NCI-H69 (cell line): ENCODE measurements at places on chromosomes 11 and 22.
A peak's percentile ranks its signal among the peaks of the same experiment; 100 is the strongest.

DNA sequence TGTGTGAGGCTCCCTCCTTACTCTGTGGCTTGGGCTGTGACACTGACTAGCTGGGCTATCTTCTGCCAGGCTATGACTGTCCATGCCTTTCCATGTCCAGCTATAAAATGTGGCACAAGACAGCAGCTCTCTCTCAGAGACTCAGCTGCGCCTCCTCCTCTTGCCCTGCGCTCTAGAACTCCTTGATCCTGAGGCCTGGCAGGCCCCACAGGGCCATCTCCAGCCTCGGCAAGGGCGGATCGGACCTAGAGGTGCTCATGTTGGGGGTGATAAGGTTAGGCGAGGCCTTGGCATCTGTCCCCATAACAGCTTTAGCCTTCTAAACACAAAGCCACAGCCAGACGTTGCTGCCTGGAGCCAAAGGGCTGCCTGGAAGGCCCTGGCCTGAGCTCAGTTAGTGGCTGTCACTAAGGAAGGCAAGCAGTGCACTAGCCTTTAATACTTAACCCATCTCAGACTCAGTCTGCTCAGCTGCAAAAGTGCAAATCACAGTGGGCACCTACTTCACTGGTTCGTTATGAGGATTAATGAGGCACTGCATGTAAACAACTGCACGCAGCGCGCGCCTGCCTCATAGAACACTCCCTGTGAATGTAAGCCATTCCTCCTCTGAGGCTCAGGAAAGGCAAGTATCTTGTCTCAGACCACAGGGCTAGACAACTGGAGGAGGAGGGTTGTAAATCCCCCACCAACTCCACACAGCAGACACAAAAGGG is 1.2 kb downstream of the GUCD1 start:
- peak; percentile 56 for DNase-seq

DNA sequence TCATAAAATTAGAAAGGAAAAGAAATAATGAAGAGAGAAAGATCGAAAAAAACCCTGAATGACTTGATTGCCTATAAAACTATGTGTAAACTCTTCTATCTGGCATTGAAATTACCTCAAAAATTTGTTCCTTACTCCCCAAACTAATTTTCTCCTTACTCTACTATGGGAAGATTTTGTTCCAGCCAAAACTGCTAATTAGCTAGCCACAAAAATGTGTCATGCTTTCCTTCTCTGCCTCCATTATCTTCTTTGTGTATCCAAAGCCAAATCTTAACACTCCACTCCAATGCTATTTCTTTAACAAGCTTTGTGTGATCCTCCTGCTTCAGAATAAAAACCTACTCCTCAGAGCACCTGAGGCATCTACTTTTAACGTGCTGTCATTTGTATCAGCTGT is 831.2 kb downstream of the METTL15 start:
- DNase-seq: no peak

DNA sequence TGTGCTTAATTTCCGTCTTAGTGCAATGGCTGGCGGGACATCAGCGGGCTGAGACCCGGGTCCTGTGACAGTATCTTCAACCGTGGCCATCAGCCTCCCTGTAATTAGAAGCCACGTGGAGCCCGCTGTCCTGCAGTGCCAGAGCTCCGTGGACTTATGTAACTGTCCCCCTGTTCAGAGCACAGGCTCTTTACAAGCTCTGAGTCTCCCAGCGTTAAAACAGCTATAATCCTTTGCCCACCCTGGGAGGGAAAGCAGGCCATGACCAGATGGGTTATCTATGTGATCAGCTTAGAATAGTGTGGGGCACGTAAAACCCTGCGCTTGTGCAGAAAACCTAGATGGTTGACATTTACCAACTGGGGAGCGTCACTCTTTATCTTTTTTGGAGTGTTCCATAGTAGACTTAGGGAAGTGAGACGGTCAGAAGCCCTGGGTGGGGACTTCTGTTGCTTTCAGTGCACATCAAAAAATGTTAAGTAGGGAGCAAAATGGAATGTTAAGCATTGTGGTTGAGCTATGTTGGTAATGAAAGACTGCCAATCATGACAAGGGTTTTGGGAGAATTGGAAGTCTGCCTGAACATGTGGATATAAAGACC is 103.5 kb upstream of the CADM1 start:
- peak; percentile 63 for DNase-seq

DNA sequence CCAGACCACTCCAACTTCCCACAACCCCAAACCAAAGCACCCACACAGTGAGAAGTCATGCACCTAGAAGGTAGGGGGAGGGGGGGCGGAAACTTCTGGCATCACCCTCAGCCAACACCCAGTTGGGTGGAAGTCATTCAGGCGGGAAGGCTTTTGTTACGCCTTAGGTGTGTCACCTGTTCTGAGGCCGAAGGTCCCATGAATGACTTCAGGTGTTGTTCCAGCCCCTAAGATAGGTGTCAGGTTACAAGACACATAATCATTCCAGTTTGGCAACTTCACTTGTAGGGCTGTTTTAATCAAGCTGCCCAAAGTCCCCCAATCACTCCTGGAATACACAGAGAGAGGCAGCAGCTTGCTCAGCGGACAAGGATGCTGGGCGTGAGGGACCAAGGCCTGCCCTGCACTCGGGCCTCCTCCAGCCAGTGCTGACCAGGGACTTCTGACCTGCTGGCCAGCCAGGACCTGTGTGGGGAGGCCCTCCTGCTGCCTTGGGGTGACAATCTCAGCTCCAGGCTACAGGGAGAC is at the start of gene TMPRSS4:
TSS of gene TMPRSS4 (plus strand) at position 325 of the 528 bp plus-strand sequence. CDS start 225 bp downstream, outside the sequence.
- DNase-seq: peak; percentile 87

GRCh38 chr11:488992-489391 is 18.1 kb downstream of the RNH1 start:
- no peak for DNase-seq

GRCh38 chr22:26416670-26417276 is 12.3 kb upstream of the ASPHD2 start:
- DNase-seq: no peak

DNA sequence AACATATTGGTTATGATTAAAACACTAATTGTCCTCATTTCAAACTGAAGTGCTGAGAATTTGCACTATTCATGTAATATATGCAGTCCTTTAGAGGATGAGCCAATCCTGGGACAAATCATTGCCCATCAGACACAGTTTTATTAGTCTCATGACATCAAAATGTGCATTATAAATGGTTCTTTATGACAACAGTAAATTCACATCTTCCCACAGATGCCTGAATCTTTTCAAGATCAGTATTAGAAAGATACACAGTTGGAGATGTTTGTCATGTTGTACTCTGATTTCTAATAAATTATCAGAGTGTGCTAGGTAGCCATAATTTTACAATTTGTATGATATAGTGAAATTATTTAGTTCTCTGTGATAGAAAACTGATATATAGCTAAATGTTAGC is 813.5 kb downstream of the FAM181B start:
- DNase-seq: no peak

DNA sequence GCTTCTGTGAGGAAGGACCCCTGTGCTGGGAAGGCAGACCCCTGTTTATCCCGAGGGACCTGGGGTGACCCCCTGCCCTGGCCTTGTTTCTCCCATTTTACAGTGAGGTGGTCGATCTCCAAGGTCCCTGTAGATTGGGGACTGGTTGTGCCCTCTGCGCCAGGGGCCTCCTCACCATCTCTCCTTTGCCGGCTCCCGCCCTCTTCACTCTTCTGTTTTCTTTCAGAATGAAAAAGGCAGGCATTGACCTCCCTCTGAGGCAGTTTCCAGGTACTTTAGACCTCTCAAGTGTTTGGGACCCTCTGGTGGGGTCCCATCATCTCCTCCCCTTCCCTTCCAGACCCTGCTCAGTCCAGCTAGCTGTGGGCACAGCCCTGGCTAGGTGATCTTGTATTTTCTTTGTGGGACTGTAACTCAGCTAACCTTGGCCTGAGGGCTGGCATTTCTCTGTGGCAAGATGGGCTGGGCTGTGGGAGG is 1.5 kb downstream of the SERPINH1 start:
- DNase-seq: no peak

DNA sequence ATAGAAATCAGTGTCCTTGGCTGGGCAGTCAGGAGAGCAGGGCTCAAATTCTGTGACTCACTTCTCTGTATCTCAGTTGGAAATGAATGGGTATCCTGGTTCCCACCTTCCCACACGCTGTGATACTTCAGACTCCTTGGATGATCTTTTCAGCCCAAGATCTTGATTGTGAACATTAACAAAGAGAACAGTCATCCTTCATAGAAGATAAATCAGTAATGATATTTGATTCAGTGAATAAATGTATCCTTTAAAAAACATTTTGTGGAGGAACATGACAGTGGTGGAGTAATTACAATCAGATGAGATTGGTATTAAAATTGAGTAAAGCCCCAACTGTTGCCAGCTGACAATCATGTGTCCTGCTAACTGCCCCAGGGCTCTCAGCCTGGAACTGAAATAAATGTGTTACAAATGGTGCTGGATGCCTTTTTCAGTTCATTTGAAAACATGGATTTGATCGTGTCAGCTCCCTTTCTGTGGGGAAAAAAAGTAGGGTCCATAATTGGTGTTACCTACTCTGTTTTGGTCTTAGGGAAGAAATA is 72.9 kb upstream of the OR5AN1 start:
- no peak for DNase-seq

GRCh38 chr11:130817330-130817944 is 98.8 kb downstream of the SNX19 start:
- DNase-seq: no peak

DNA sequence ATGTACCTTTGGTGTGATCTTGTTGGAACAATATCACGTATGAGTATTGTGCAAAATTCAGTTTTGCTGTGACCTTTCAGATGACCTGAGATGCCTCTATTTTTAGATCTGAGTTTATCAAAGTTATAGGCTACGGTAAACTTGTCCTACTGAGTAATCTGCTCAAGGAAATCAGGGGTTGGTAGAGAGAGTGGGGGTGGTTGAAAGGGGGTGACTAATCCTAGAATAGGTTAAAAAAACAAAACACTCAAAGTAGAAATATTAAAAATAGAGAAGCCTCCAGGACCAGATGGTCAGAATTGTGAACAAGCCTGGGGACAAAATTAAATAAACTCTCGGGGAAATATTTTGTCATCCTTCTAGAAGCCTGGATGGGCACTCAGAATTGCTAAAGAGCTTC is 59.9 kb upstream of the C11orf87 start:
- DNase-seq: no peak

- no peak for DNase-seq
These were observed 3.5 kb upstream of the EEF1G start for GRCh38 chr11:62577046-62577714.

GRCh38 chr22:32701034-32701433 is 100.5 kb upstream of the TIMP3 start:
- DNase-seq: no peak

GRCh38 chr11:102268083-102268984 is 49.0 kb upstream of the BIRC3 start:
- peak; percentile 95 for DNase-seq

- DNase-seq: no peak
These were observed 362.0 kb downstream of the METTL15 start for GRCh38 chr11:28470180-28470579.

DNA sequence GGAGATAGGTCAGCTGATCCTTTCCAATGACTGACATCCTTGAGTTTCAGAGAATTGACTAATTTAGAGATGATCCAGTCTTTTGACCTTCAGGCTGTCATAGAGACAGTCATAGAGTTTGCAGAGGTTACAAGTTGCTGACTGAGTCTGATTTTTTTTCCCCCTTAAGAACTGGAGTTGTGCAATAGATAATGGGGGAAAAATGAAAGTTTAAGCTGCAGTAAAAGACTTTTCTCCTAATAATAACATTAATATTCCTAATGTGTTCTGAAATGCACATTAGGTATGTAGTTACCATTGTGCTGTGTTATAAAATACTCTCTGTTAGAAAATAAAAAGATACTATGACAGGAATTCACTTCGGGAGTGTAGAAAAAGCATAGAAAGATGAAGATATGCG is 876.9 kb upstream of the RAG2 start:
- no peak for DNase-seq

GRCh38 chr11:18588297-18589252 is at the start of gene UEVLD:
Gene UEVLD, minus strand, starts transcription at chr11:18588734. Its CDS starts 80 bp downstream, at chr11:18588654.
- DNase-seq: peak; percentile 92

GRCh38 chr11:108881131-108881530 is 216.3 kb downstream of the DDX10 start:
- DNase-seq: peak; percentile 58

DNA sequence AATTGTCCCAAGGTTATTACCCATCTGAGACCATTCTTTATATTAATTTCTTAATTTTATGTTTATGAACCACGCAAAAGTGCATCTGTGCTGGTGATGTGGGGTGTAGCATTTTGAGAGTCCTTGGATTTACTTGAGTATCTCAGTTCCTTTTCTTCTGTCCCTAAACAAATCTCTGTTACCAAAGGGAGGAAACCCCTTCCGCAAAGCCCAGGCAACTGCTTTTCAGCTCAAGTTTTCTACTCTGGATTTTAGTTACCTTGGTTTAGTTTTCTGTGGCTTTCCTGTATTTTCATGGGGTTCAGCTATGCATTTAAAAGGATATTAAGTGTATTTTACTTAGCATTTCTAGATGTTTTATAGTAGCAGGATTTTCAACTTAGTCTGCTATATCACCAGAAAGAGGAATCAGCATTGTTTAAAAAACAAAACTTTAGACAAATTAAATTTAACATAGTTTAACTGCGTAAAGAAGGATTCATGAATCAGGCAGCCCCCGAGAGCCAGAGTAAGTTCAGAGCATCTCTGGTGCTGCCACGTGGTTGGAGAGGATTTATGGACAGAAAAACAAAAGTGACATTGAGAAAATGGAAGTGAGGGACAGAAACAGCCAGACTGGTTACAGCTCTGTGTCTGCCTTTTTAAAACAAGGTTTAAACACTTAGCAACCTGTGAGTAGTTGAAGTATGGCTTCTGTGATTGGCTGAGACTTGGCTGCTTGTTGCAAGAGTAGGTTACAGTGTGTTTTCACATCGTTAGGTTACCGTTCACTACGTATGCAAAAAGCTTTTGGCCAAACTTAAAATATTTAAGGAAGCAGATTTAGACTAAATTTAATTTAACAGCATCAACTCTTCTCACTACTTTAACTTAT is 9.6 kb downstream of the ADM start:
- peak; percentile 79 for DNase-seq

DNA sequence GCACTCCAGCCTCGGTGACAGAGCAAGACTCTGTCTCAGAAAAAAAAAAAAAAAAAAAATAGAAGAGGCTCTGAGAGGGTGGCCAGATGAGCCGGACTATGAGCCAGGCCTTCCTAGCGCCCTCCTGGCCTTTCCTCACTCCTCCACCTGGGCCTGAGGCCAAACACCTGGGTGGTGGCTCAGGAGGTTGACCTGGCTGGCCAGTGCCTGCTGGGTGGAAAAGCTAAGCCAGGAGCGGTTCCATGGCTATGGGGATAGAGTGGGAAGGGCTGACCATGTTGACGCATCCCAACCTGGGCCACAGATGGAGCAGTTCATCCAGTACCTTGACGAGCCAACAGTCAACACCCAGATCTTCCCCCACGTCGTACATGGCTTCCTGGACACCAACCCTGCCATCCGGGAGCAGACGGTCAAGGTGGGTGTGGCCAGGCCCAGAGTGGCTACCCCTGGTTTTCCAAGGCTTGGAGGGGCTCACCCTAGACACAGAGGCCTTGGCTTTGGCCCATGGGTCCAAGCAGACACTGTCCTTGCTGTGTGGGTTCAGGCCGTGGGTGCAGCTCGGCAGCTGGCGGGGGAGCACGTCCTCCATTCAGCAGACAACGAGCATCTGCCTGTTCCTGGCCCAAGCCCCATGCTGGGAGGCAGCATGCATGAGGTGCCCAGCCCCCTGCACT is 7.6 kb downstream of the SCYL1 start:
- no peak for DNase-seq
